Inflammatory macrophage (primary cell): ENCODE measurements at places on chromosomes 11 and 22.
A peak's percentile ranks its signal among the peaks of the same experiment; 100 is the strongest.

- DNase-seq, result peak; percentile 99
Observed at GRCh38 chr11:78290293-78291176, 101.8 kb downstream of the USP35 start.

DNA sequence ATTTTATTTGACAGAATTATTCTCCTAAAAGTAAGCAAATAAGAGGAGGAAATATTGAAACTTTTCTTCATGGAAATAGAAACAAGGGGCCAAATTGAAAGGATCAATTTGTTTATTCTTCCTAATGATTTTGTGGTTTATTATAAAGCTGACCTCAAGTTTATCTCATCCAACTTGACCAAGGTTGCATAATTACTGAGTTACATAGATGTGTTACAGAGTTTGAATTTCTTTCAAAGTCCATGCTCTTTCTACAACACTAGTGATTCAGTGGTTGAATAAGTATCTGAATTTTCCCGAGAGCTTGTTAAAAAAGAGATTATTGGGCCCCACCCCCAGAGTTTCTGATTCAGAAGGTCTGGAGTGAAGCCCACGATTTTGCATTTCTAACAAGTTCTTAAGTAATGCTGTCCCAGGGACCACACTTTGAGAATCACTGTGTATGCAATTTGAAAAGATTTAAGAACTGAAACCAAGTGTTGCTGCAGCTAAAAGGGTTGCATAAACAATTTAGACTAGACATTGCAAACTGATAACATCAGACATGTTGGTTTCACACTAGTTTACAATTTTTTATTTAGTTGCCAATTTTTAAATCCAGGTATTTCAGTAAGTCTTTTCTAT lies 485.7 kb upstream of the ANO5 start:
- DNase-seq, result peak; percentile 27

GRCh38 chr11:108985945-108986279 lies 321.0 kb downstream of the DDX10 start:
- DNase-seq, result no peak

- DNase-seq, result peak; percentile 97
Observed at GRCh38 chr11:75147875-75148263, 3.0 kb upstream of the SLCO2B1 start.

GRCh38 chr11:30322191-30322590 lies 713 bp upstream of the ARL14EP start:
- no peak for DNase-seq

DNA sequence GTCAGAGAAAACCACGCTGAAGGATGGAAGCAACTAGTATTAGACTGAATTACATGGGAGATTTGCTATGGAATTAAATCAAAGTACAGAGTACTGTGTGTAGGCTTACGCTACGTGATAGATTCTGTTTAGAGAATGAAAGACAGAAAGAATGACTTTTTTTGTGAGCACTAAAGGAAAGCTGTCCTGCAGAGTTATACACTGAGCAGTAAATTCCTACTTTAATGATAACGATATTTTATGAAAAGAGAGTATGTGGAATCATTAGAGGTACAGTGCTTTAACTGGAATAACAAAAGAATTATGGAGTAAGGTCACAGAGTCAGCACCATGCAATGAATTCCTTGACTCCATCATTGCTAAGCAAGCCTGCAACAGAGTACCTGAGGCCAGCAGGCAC lies 295.3 kb upstream of the SYN3 start:
- no peak for DNase-seq

GRCh38 chr11:69014084-69014851 lies 1.2 kb upstream of the MRGPRF start:
- DNase-seq, result no peak

DNA sequence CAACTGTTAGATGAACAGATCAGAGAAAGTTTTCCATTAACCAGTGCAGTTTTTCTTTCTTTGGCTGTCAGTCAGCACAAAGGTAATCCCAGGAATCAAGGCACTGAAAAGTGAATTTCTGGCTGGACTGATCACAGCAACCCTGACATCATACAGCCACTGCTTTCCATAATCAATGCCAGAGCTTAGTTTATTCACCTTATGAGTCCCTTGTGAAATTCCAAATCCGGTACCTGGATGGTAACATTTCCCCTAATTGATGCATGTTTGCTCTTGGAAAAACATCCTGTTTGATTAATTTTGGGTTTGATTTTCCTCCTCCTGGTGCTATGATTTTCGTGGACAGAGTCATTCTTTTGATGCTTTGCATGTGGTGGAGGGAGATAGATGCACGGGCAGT lies 319.8 kb downstream of the INSC start:
- no peak for DNase-seq

DNA sequence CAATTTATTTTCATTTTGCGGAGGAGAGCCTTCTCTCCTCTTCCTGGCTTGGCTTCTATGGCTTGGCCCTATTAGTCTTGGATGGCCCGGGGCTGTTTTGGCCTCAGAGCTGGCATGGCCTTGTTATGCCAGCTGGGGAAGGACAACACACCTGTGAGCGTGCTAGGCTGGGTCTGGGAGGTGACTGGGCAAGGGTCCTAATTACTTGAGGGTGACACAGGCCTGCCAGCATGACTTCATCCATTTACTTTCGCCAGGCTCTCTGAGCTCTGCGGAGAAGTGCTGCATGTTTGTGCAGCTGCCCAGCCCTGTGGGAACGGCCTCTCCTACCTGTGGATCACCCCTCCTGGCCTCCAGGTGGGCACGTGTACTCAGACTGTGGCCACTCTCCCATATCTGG lies 153.6 kb downstream of the SNX19 start:
- DNase-seq, result no peak

DNA sequence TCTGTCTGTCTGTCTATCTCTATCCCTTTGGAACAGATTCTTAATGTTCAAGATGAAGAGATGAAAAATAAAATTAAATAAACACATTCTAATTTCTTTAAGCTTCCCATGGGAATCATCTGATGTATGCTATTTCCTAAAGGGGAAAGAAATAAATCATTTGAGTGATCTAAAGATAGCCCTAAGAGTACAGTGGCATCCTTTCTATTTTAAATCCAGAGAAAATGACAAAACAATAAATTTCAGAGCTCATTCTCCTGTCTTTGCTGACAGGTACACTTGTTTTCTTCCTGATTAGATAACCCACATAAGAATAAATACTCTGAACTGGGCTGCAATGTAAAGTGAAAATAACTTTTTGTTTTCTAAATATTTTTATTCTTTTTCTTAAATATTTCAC lies 550.4 kb downstream of the JRKL start:
- no peak for DNase-seq

DNA sequence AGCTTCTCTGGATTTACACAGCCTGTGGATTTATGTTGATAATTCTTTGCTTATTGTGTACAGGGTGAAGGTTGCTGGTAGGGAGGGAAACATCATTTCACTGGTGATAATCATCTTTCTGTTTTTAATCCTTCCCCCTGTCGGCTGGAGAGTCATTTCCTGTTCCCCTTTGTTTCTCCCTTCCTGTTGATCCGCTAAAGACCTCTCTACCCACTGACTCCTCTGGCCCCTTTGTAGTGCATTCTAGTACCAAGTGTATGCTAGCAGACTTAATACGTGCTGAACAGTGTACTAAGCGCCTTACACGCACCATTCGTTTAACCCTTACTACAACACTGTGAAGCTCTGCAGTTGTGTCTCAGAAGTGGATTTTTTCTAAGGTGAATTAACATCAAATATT lies 19.0 kb upstream of the OR9Q1 start:
- no peak for DNase-seq

GRCh38 chr11:92284107-92284506 lies 59.5 kb downstream of the FAT3 start:
- no peak for DNase-seq

- no peak for DNase-seq
Observed at GRCh38 chr22:38310518-38311322, 6.5 kb downstream of the CSNK1E start.

GRCh38 chr11:9834291-9834690 lies 170.4 kb downstream of the SWAP70 start:
- no peak for DNase-seq

- peak; percentile 53 for DNase-seq
Observed at GRCh38 chr11:111602865-111603610, 789 bp downstream of the SIK2 start.

DNA sequence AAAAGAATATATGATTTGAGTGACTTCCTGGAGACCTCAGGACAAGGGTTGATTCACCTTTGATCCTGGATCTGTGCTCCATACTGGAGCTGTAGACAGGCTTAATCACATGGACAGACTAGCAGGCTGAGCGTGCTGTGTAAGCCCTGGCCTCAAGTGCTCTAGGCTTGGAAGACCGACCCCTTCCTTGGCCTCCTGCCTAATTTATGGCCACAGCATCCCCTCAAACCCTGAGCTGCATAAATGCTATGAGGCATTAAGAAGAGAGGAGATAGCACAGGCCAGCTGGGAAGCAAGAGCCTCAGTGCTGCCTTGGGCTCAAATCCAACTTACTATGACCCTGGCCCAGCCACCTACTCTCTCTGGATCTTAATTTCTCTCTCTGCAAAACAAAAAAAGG lies 385.1 kb downstream of the BUD13 start:
- no peak for DNase-seq

GRCh38 chr11:19789835-19790710 lies 77.4 kb downstream of the NAV2 start:
- no peak for DNase-seq

- DNase-seq, result no peak
Observed at GRCh38 chr11:91124363-91124762, 901.5 kb upstream of the CHORDC1 start.

- no peak for DNase-seq
Observed at GRCh38 chr11:131027491-131027890, 111.2 kb upstream of the SNX19 start.

DNA sequence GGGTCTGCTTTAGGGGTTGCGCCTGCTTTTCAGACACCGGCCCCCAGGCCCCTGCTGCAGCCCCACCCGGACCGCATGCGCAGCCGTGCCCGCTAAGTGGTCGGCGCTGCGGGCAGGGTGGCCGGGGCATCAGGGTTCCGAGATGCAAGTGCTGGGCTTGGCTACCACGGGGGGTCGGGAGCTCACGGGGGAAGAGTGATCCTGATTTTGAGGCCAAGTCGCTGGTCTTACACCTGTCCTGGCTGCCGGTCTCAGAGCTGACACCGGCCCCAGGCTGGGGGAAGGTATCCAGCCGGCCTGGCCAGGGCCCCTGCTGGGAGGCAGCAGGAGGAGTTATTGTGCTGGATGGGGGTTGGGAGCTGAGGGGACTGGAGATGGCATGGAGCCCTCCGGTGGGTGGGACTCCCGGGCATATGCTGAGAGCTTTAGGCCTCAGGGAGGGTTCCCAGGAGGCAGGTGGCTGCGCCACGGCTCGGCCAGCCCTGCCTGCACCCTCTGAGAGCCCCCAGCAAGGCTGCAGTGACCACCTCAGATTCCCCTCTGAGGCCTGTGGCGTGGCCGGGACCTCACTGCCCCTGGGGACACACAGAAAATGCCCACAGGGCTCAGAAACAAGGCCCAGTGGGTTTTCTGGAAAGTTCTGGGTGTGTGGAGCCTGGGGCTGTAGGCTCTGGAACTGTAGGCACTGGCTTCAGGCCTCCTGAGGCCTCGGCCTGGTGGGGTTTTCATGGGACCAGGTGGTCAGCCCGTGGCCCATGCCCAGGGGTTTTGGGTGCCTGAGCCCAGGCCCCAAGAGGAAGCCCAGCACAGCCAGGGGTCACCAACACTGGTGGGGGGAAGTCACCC lies 4.4 kb upstream of the MUC5AC start:
- no peak for DNase-seq

GRCh38 chr11:14114269-14114668 lies 151.7 kb downstream of the SPON1 start:
- DNase-seq, result no peak

DNA sequence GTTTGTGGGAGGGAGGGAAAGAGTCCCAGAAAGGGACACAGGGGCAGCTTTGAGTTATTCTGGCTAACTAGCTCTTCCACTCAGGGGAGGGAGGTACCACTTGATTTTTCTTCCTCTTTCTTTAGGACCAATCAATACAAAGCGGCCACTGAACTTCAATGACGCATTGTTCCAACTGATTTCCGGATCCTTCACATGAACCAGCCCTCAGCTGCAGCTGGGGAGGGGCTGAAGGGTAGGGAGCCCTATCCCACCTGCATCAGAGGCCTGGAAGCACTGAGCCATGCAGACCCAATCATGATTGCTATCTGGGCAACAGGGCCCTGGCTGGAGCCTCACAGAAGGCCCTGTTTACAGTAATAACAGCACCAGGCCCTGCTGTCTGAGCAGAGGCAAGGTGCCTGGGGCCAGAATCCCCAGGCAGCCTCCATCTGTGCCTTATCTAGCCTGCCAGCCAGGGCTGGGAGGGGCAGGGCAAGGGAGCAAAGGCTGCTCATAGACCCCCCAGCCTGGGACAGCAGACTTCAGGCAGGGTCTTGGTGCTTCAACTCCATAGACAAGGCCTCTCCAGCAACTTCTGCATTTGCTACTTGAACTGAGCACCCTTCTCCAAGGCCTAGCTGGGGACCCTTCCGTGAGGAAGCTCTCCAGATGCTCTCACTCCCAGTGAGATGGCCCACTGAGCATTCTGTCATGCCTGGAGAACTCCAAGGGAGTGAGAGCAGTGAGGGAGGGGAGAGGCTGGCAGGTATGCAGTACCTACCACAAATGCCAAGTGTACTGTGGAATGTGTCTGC lies 22.5 kb downstream of the CLPB start:
- DNase-seq, result peak; percentile 86

GRCh38 chr11:111463276-111463675 lies 48.9 kb downstream of the BTG4 start:
- DNase-seq, result no peak

DNA sequence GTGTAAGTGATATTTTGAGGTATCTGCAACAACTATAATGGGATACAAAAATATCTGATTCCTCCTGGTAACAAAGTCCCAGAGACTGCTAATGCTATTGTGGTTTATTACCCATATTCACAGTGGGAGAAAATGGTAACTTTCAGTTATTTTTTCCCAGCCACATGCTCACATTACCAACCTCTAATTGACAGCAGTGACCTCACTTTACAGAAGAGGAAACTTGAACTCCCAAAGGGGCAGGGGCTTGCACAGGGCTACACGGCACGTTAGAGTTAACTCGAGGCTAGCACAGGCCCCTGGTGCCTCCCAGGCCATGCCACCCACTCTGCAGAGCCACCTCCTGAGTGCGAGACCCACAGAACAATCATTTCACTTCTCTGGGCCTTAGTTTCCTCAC lies 132.4 kb downstream of the TENM4 start:
- no peak for DNase-seq

DNA sequence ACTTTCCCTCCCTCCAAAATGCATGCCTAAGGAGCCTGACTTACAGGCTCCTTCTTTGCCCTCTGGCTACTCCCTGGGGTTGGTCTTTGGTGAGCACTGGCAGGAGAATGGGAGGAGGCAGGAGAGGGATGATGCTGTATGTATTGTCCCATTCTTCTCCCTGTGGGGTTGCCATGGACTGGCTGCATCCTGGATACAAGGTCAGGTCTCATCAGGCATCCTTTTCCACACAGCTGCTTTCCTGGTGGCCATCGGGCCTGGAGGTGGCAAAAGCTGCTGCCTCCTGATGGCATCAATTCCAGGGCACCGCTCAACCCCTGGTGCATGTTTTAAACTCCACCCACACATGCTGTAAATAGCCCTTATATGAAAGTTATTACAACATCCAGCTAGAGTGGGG lies 257.2 kb downstream of the ETS1 start:
- DNase-seq, result no peak

GRCh38 chr22:19784384-19785175 lies 24.0 kb downstream of the TBX1 start:
- DNase-seq, result no peak

- no peak for DNase-seq
Observed at GRCh38 chr22:39729141-39729934, 158.8 kb downstream of the CACNA1I start.

GRCh38 chr22:39103431-39103830 lies 6.4 kb downstream of the APOBEC3H start:
- no peak for DNase-seq
